ENCODE measurements at places on chromosomes 3 and 15. TPM values are rescaled to one million over a fixed set of nuclear protein-coding genes. Genes with fewer than 3 reads are reported as not detected.

CASR gene
- polyA plus RNA-seq, result 1.3 TPM

TMCO5A gene
- not detected for polyA plus RNA-seq

IMPG2 gene
- polyA plus RNA-seq, result 0.65 TPM

TJP1 gene
- 110 TPM for polyA plus RNA-seq

NDUFAF3 gene
- polyA plus RNA-seq, result 69.0 TPM

RAF1 gene
- 135 TPM for polyA plus RNA-seq

EPHB1 gene
- 31.0 TPM for polyA plus RNA-seq

SLC12A1 gene
- 3.0 TPM for polyA plus RNA-seq

DAZL gene
- polyA plus RNA-seq, result 0.13 TPM

GOLGA8T gene
- polyA plus RNA-seq, result 0.40 TPM

AP2M1 gene
- 556 TPM for polyA plus RNA-seq

REC114 gene
- polyA plus RNA-seq, result not detected

IL17RB gene
- polyA plus RNA-seq, result 28.0 TPM

C2CD4A gene
- polyA plus RNA-seq, result 0.78 TPM

TGFBR2 gene
- 25.1 TPM for polyA plus RNA-seq

NLGN1 gene
- 18.9 TPM for polyA plus RNA-seq

JMJD7 gene
- polyA plus RNA-seq, result 25.0 TPM

GRM7 gene
- polyA plus RNA-seq, result 30.8 TPM

CMTM8 gene
- polyA plus RNA-seq, result 4.6 TPM

PPM1L gene
- 15.4 TPM for polyA plus RNA-seq

SPG11 gene
- polyA plus RNA-seq, result 81.9 TPM

ACKR4 gene
- polyA plus RNA-seq, result 0.62 TPM

HIGD2B gene
- polyA plus RNA-seq, result not detected

BCHE gene
- 36.0 TPM for polyA plus RNA-seq

VEPH1 gene
- polyA plus RNA-seq, result 11.5 TPM
